ENCODE measurements at places on chromosomes 1 and 21. TPM values are rescaled to one million over a fixed set of nuclear protein-coding genes. Genes with fewer than 3 reads are reported as not detected.
A peak's percentile ranks its signal among the peaks of the same experiment; 100 is the strongest.

CFHR5 gene
- total RNA-seq: not detected

TNFRSF4 gene
- 0.19 TPM for total RNA-seq

TEX38 gene
- not detected for total RNA-seq

RAB13 gene
- total RNA-seq: 162 TPM

DNA sequence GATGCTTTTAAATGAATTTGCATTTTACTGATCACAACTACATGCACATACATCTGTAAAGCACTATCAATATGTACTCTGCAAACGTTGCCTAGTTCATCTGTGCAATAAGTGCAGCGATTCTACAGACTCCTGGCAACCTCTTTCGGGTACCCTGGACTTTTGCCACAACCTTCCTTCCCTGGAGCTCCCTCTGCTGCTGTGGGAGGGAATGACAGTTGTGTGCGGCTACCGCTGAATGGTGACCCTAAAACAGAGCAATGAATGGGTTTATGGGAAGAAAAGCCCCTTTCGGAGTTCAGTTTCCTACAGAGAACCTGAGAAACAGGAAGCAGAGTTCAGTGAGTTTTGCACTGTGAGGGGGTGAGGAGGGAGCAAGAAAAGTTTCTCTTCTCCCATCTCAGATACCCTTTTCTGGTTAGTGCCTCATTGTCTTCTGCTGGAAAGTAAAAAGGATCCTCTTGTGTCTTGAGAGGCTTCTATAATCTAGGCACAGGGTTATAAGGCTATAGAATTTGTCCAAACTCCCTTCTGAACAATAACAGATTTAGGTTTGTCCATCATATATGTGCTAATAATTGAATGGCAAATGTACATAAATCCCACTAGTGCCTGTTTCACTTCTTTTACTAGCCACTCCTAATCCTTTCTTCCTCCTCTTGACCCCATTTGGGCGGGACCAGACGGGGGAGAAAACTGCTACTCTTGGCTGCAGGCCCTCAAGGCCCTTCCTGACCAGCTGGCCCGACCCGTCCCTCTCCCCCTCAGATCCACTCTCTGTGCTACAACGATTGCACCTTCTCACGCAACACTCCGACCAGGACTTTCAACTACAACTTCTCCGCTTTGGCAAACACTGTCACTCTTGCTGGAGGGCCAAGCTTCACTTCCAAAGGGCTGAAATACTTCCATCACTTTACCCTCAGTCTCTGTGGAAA, 19.8 kb upstream of the SARS1 start:
- DNase-seq: no peak

DNA sequence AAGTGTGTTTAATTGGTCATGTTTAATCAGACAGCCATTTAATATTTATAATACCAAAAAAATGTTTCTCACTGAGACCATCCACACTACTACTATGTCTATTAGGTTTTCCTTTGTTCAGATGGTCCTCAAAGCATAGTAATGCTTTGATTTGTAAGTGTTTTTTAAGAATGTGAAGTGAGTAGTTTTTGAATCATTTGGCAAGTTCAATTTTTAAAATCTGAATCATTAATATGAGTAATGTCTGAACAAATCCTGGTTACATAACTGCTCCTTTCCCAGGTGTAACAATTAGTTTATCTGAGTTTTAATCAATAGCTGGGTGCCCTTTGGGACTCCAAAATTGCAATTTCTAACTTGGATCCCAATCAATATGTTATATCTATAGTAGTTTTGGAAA, 23.5 kb upstream of the RPL5 start:
- no peak for DNase-seq

DNA sequence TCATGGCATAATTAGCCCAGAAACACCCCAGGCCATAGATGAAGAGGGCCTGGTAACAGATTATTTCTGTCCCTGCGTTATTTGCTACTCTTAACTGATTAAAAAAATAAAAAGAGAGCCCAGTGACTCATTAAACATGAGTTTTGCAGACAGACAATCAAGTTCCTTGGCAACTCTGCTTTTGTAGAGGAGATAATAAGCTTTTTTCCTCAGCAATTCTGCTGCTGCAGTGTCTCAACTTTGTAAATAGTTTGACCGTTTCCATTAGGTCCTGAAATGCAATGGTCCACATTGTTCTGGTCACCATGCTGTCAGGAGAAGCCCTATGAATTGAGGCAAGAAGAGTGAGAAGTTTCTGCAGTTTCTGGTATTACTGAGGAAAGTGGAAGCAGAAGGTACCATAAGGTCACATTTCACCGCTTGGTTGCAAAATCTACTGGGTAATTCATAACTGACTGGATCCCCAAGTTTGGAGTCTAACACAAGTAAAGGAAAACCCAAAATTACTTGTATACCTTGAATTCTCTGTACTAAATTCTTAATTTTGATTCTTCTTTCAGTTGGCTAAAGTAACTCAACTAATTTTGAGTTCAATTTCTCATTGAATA, 139.5 kb downstream of the ZZZ3 start:
- DNase-seq: no peak

GRCh38 chr21:46063734-46064680, 33.9 kb upstream of the COL6A2 start:
- peak; percentile 70 for DNase-seq

- no peak for DNase-seq
These were observed 35.3 kb upstream of the POFUT2 start for GRCh38 chr21:45322960-45323461.

GRCh38 chr1:41902159-41902577, 16.6 kb downstream of the HIVEP3 start:
- peak; percentile 57 for DNase-seq

- no peak for DNase-seq
These were observed 4.5 kb downstream of the HSPB7 start for GRCh38 chr1:16013220-16013907.

Data from osteocyte (in vitro differentiated cells).